Kidney epithelial cell (primary cell): ENCODE measurements at places on chromosomes 2 and 18.

- DNase-seq, result no peak
These were observed 35.6 kb downstream of the PPP3R1 start for GRCh38 chr2:68216454-68217310.

DNA sequence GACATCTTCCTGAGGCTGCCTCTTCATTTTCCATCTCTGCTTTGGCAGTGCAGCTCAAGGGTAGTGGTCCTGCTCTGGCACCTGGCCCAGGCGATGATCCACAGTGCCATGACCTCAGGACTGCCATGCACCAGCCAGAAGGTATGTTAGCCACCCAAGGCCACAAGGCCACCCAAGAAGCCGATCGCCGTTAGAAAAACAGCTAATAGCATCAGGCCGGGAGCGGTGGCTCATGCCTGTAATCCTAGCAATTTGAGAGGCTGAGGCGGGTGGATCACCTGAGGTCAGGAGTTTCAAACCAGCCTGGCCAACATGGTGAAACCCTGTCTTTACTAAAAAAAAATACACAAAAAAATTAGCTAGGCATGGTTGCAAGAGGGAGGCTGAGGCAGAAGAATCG, 28.4 kb upstream of the UGGT1 start:
- no peak for DNase-seq

- DNase-seq, result no peak
These were observed 4.9 kb downstream of the MBOAT2 start for GRCh38 chr2:8998418-8999101.

GRCh38 chr18:46609048-46609447, 48.0 kb downstream of the LOXHD1 start:
- no peak for DNase-seq

DNA sequence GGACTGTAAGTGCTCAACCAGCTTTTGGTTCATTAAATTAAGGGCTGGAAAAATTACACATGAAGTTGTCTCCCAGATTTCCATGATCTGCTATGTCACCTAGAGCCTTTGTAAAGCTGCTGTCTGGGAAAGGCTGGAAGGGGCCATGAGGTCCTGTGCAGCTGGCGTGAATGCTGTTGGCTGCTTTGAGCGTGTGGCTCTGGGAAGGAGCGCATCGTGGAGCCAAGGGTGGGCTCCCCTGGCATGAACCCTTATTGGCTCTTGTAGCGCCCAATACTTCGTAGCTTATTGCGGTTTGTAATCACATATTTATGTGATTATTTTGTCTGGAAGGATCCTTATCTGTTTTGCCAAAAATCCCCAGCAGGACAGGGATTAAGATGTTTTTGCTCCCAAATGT, 70.5 kb upstream of the LMAN1 start:
- no peak for DNase-seq

- DNase-seq, result no peak
These were observed 1.0 kb upstream of the TUBB6 start for GRCh38 chr18:12306752-12307700.

DNA sequence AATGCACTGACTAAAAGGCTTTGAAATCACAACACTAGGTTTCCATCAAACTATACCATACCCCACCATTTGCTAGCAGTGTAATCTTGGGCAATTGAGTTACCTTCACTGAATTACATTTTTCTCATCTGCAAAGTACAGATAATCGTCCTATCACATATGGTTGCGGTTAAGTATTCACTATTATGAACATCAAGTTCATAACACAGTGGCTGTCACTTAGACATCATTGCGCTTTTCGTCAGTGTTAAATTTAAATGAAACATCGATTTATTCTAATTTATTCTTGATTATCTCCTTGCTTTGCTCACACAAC, 505.9 kb downstream of the CPS1 start:
- no peak for DNase-seq

- no peak for DNase-seq
These were observed 11.7 kb downstream of the PSTPIP2 start for GRCh38 chr18:46060359-46060841.

DNA sequence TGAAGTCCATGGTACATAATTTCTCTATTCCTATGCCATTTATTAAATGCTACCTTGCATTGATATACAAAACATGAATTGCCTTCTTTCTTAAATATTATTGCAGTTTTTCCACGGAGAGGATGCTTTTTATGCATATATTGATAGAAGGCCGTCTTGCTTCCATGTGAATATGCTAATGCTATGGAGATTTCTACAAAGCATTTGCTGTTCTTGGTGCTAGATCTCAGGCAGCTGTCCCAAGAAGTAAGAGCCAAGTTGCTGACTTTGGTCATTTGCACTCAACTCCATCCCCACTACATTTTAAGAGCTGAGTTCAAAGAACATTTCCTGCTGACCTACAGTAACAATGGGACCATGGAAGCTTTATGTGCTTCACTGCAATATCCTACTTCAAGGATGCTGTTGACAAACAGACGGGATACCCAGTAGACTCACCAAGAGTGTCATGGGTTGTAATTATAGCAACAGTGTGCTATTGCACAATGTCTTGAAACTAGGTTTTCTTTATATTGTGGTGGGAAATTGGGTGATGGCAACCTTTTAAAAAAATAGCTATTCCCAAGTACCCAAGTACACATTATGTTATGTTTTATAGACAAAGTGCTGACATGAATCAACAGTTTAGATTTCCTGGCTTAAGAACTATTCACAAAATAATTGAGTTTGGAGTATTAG, 1172.4 kb upstream of the PIK3C3 start:
- DNase-seq, result no peak

- DNase-seq, result no peak
These were observed 2.7 kb upstream of the IL18RAP start for GRCh38 chr2:102420290-102420689.

GRCh38 chr2:196719110-196719872, 79.8 kb downstream of the CCDC150 start:
- peak; percentile 43 for DNase-seq

DNA sequence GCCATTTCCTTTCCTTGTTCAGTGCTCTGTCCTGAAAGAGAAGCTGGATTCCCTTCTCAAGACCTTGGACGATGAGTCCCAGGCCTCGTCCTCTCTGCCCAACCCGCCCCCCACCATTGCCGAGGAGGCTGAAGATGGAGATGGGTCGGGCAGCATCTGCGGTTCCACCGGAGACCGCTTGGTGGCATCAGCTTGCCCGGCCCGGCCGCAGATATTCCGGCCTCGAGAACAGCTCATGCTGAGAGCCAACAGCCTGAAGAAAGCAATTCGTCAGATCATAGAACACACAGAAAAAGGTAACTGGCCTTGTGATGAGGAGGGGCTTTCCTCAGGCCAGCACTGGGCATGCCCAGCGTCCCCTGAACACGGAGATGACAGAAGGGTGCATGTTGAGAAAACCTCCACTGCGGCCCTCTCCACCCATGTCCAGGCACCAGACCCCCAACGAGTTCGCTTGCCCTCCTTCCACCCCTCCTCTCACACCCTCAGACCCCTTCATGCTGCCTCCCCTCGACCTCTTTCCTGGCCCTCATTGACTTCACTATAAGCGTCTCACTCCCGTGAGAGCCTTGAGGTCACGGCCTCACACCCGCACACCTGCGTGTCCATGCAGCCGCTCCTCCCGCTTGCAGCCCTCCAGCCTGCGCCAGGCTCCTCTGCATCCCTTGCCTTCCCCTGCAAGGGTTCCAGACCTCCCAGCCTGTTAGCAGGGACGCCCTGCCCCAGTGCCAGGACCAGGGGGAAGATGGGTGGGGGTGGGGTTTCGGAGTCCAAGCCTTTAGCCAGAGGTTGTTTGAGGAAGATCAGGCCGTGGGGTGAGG, 95.0 kb downstream of the DGKD start:
- no peak for DNase-seq

DNA sequence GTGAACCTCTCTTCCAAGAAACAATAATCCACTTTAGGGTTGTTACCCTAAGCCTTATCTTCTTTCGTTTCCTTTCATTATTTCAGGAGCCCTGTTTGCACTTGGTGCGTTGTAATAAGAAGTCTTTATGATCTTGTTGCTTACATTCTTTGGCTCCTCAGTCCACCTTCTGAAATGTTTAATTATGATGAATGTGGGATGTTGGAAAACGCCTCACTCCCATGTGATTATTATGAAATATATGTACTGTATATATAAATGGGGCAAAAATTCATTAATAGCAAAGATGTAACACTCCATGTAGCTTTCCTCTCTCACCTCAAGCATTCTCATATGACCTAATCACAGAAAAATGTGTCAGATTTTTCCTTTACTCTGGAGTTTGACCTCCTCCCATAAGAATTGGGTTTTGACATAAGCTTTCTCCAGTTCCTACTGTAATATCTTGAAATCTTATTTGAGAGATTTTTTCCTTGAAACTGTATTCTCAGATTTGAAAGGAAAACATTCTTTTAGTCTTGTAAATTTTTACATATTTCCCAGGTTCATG, 397.2 kb upstream of the FANCL start:
- no peak for DNase-seq

GRCh38 chr2:141899740-141900139, 231.1 kb downstream of the LRP1B start:
- no peak for DNase-seq

- DNase-seq, result no peak
These were observed 21.7 kb upstream of the MEP1B start for GRCh38 chr18:32167980-32168730.

DNA sequence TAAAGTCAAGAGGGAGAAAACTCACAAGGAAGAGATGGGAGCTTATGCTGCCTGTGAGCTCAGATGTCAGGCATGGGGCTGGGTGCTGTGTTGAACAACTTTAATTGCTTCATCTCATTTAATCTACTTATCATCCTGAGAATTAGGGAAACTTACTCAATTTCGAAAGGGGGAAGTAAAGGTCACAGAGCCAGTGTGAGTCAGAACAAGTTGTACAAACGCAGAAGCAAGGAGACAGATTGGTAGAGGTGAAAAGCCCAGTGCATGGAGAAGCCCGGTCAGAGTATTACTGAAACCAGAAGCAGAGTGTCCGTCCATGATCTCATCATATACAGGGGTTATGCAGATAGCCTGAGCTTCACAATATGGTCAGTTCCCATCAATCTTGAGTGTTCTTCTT, 281.1 kb upstream of the POU3F3 start:
- DNase-seq, result no peak

DNA sequence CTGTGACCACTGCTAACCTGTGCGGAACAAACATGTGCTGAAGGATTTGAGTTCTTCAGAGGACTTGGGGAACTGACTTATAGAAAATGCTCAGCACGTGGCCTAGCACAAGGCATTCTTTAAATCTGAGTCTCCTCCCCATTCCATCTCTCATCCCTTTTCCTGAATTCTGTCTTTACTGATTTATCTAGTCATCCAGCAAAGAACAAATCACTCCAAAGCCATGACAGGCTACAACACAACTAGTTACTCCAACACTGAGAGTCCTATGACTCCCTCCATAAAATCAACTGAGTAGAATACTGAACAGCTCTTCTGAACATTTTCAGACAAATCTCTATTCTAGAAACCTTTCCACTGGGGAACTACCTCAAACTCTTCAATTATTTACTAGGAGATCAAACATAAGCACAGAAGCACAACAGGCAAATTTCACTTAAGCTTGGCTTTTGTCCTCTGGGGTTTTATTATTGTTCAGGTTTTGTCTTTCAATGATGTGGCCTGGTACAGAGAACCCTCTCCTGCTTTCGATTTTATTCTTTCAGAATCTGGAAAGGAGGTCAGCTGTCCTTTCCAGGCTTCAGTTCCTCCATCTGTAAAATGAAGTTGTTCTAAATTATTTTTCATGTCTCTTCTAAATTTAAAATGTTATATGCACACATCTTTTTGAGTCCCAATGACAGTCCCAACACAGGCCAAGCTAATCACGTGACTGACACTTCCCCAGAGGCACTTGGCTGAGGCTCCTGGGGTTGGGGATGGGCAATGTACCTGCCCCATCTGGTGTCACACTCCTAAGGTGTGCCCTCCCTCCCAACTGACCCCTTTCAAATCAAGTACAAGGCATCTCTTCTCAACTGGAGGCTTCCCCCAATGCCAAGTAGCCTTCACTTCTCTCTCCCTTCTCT, 31.8 kb downstream of the RNU4ATAC start:
- DNase-seq, result no peak

DNA sequence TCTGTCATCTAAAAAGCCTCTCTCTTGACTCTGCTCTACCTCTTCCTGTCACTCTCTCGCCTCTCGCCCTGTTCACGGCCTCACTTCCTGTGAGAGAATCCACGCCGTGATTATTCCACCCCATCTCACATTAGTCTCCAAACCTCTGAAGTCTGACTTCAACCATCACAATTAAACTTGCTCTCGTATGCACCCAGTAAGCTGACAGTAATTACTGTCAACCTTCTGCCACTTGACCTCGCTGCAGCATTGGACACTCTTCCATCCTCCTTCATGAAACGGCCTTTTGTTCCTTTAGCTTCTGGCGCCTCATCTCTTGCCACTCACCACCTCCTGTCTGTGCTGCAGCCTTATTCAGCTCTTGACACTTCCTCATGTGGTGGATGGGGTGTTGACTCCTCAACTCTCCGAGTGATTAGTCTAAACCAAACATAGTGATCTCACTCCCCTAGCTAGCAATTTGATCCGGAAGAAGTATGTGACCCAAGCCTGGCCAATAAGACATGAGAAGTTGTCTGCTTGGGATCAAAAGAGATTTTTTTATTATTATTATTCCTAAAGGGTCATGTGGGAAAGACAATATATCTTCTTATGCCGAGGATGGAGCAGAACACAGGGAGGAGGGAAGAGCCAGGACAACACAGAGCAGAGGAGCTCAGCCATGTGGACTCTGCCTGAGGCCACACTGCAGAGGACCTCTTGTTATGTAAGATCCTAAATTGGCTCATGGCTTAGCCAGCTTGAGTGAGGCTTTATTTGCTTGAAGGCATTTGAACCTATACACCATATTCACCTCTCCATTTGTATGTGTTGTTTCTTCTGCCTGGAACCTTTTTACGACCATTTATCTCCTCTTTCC, 38.4 kb upstream of the MYO1B start:
- DNase-seq, result no peak

DNA sequence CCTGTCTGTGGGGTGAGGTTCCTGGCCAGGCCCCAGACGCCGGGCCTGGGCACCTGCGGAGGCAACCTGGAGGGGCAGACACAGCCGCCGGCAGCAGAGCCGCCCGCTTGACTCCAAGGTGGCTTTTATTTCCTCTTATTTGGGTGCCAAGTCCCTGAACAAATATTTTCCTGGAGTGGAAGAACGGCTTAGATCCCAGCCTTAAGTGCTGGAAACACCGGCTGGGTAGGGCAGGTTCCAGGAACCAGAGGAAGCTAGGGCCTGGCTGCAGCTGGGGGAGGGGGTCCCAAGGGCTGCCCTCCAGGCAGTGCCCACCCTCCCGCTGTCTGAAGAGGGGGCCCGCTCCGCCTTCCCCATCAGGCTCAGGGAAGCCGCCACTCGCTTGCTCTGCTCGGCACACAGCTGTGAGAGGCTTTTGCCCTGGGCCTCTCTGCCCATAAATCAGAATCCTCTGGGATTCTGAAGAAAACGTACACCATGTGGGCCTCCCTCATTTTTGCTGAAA, 28.2 kb downstream of the SDC1 start:
- DNase-seq, result no peak

GRCh38 chr18:50749945-50750344, 69.9 kb downstream of the MRO start:
- DNase-seq, result no peak

- DNase-seq, result no peak
These were observed 349.0 kb downstream of the CYRIA start for GRCh38 chr2:16316456-16317210.
